ENCODE measurements at places on chromosomes 5 and 9.

GRCh38 chr5:75711151-75711550 lies 6.1 kb downstream of the POC5 start:
- DNase-seq = no peak

- no peak for DNase-seq
Observed at GRCh38 chr5:149433524-149434131, 54.5 kb upstream of the IL17B start.

- DNase-seq = no peak
Observed at GRCh38 chr5:1316588-1317340, 21.9 kb upstream of the TERT start.

DNA sequence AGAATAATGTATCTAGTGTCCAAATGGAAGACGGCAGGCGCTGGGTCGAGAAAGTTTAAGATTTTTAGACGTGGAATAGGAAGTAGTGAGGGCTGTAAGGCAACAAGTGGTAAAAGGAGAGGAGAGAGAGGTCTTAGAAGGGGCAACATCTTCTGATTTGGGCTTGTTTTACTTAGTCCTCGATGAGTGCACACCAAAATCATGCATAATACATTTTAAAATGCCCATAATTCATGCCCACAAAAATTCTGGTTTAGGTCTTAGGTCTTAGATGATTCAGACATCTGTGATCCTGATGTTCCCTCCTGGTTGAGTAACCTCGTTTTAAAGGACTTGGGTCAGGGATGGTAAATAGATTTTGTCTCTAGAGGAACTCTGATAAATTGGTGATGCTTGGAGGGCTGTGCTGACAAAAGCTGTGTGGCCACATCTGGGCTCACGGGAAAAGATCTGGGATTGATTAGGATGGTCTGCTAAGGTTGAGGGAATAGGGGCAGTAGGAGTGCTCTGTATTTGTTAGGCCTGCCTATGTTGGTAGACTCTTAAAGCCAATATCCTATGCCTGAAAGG lies 476.3 kb downstream of the CCDC171 start:
- no peak for DNase-seq

DNA sequence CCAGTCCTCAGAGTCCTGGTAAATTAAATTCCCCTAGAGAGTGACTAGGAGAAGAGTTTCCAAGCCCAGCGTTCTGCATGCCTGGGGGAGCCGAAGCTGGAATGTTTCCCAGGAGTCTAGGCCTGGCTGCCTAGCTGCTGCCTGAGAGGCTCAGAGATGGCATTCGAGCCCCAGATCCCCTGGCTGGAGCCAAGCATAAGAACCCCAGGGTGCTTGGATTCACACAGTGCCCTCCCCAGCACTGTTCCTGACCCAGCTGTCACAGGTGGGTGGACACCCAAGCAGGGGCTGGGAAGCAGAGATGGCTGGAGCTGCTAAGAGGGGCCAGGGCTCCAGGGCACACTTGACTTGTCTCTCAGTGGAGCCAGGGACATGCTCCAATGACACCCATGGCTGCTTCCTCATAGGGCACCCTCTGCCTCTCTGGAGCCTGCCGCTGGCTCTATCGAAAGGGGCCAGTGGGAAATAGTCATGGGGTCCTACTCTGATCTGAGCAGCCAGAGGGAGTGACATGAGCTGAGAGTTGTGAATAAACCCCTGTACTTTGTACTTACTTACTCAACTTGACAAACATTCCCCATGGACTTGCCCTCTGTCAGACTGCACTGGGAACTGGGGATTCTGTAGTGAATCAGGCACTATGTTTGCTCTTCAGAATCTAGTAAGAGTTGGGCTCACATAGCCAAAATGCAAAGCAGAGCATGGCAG lies 62.6 kb upstream of the XPA start:
- DNase-seq = no peak

DNA sequence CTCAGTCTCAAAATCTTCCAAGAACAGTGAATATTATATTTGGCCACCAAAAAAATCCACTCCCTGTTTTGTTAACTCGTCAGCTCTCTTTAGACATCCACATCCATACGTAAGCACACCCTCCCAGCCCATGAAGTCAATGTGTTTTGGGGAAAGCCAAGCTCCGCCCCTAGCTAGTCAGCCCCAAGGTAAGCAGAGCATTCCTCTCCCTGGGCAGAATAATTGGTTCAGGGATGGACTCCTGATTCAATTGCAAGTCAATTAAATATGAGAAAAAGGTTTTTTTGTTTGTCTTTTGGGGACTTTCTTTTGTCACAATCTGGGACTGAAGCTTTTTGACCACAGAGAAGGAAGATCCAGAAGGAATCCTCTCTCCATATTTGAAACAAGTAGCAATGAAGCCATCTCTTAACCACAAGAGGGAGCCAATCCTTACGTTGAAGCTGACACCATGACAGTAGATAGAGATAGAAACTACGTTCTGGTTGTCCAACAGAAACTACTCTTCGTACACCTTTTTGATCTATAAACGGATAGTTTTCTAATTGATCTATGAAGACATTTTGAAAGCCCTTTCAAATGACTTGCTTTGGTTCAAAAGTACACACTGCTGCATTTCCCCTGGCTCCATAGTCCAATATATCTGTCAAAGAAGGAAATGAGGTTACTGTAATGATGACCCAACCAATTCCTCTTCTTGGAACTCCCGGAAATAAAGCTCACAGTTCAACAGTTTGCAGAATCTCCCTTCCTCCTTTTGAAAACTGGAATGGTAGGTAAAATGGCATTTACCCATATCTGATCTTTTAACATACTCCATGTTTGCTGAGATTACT lies 166.4 kb downstream of the TLE1 start:
- DNase-seq = no peak

- no peak for DNase-seq
Observed at GRCh38 chr9:9749591-9749990, 863.2 kb downstream of the PTPRD start.

DNA sequence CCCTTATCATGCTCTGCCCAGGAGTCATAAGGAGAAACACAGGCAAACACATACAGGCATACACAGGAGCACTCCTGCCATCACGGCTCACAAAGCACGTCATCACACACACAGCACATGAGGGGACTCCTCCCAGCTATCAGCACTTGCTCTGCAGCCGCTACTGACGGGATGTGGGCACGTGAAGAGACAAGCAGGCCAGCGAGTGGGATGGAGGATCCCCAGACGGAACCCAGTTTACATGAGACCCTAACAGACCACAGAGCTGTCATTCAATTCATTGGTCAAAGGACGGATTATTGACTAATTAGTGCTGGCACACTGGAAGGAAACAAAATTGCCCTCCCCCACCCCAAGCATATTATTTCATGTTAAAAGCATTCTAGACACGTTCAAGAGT lies 53.6 kb downstream of the SEMA4D start:
- DNase-seq = no peak

- DNase-seq = no peak
Observed at GRCh38 chr9:13550519-13550918, 271.0 kb upstream of the MPDZ start.

DNA sequence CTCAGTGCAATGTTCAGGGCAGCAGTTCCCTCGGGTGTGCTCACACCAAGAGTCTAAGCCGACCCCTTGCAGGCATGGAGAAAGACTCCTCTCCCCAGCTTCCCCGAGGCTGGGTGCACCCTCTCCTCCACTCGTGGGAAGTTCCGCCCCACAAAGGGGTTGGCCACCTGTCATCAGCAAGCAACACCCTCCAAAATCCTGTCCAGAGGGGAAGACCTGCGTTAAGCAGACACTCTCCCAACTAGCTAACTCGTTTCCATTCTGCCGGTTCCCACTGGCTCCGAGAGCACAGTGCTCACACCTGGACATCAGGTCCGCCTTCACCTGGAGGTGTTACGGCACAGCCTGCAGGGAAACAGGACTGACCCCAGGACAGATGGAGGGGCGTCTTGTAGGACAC lies 117.9 kb upstream of the IRX4 start:
- DNase-seq = no peak

- DNase-seq = no peak
Observed at GRCh38 chr9:113468716-113469448, 5.4 kb downstream of the RGS3 start.

DNA sequence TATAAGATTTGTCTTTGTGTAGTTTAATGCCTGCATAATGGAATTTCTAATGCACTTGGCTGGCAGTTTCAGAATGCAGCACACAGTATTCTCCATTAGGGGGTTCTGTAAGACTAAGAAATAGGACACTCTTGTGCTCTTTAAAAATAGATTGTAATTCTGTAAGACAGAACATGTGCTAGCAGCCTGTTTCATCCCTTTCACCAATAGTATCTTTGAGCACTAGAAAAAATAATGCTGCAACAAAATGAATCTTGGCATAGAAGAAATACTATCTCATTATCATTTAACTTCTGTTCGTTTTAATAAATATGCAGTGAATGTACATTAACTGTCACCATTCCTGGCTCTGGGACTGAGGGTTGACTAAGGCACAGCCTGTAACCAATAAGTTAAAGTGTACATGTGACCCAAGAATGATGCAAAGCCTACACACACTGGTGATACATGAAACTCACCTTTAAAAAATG lies 23.8 kb upstream of the ZNF622 start:
- no peak for DNase-seq

- DNase-seq = no peak
Observed at GRCh38 chr5:136033848-136034247, 5.1 kb downstream of the TGFBI start.

DNA sequence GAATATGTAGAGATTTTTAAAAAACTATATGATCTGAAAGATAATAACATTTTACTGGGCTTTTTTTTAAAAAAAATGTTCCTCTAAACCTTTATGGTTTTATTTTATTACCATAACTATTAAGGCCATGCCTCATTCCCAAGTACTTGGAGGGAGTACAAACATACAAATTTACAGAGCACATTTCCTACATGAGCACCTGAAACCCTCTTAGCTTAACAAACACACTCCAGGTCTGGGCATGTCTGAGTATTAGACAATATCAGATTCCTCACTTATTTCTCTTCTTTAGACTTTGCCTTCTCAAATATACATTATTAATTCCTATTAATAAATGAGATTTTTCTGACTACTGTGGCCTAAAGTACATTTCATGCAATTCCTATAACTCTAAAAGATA lies 319.2 kb downstream of the SLCO4C1 start:
- DNase-seq = no peak

GRCh38 chr5:154892369-154892771 lies 33.9 kb downstream of the CNOT8 start:
- DNase-seq = no peak

DNA sequence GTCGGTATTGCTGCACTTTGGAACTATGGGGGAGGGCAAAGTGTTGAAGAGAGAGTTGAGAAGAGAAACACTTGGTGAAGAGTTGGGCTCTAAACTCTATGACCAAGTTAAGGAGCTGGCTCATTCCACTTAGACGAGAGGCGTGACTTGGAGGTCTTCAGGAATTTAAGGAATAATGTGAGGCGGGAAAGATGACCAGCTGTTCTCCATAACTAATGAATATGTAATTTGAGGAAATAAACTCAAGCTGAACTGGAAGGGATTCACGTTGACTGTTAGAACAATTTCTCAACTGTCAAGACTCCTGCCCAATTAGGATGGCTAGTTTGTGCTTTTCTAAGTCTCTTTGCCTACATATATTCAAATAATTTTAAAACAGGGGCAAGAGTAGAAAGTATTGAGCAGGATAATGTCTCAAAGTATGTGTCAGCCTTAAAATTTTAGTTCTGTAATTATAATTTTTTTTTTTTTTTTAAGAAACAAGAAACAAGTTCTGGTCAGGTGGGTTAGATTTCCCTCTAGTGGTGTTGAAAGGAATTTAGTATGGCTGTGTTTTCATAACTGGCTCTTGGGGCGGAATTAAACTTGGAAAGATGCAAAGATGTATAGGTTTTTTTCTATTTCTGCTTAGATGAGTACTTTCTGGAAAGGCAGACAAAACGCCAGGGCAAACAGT lies 33.4 kb downstream of the TMEM252 start:
- DNase-seq = no peak

DNA sequence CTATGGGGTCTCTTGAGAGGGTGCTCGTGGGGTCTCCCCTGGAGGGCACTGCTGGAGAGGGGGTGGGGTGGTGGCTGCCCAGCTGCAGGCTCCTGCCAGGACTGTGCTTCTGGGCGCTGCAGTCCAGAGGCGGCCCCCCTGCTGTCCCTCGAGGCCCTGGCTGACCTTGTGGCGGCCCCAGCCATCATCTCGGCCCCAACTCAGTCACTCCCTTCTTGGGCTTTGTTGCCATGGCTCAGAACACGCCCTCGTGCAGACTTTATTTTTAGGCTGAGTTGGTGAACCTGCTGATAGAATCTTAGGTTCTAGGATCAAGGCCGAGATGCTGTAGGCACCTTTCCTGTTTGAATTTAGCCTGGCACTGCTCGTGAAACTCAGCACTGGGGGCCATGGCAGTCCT lies 22.8 kb downstream of the FBXW5 start:
- DNase-seq = no peak

DNA sequence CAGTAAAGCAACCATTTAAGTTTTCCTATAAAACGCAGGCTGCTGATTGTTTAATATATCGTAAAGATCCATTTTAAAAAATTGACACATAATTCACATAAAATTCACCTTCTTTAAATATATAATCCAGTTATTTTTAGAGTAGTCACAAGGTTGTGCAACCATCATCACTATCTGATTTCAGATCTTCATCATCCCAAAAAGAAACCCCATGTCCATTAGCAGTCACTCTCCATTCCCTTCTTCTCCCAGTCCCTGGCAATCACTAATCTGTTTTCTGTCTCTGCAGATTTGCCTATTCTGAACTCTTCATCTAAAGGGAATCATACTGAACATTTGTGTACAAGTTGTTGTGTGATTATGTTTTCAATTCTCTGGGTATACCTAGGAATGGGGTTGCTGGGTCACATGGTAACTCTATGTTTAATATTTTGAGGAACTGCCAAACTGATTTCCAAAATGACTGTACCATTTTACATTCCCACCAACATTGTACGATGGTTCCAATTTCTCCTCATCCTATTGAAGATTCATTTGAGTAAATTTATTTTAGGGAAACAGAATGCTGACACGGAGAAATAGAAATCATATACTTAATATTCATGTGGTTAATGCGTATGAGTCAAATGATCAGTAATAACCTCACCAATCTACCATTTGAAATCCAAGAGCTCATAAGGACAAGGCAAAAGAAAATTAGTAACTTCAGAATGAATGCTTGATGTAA lies 57.8 kb upstream of the PLPP1 start:
- no peak for DNase-seq

DNA sequence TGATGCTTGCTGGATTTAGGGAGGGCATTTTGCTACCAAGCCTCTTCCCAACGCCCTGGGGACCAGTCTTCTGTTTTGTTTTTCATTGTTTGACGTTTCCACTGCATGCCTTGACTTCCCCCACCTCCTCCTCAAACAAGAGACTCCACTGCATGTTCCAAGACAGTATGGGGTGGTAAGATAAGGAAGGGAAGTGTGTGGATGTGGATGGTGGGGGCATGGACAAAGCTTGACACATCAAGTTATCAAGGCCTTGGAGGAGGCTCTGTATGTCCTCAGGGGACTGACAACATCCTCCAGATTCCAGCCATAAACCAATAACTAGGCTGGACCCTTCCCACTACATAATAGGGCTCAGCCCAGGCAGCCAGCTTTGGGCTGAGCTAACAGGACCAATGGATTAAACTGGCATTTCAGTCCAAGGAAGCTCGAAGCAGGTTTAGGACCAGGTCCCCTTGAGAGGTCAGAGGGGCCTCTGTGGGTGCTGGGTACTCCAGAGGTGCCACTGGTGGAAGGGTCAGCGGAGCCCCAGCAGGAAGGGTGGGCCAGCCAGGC lies 23.0 kb downstream of the PCDHGC5 start:
- DNase-seq = no peak

Data from nephron progenitor cell (in vitro differentiated cells).